ENCODE measurements at places on chromosomes 13 and 19.
A peak's percentile ranks its signal among the peaks of the same experiment; 100 is the strongest.

- no peak for DNase-seq
Observed at GRCh38 chr19:48170817-48171347, 402 bp downstream of the ZSWIM9 start.

GRCh38 chr19:35959968-35960320 lies 23.8 kb downstream of the LRFN3 start:
- DNase-seq, result no peak

DNA sequence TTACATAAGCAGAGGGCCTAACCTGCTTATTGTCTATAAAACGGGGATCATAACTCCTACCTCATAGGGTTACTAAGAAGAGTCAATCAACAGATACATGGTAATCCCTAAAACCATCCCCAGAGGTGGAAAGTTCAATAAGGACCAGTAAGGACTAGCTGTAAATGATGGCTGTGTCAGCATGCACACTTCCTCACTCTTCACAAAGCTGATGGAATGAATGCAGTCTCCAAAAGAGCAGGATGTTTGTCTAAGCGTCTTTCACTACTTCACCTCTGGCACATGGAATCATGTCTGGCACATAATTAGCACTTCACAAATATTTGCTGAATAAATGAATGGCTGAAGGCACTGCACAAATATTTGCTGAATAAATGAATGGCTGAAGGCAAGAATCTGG lies 134.2 kb downstream of the MIPEP start:
- no peak for DNase-seq

DNA sequence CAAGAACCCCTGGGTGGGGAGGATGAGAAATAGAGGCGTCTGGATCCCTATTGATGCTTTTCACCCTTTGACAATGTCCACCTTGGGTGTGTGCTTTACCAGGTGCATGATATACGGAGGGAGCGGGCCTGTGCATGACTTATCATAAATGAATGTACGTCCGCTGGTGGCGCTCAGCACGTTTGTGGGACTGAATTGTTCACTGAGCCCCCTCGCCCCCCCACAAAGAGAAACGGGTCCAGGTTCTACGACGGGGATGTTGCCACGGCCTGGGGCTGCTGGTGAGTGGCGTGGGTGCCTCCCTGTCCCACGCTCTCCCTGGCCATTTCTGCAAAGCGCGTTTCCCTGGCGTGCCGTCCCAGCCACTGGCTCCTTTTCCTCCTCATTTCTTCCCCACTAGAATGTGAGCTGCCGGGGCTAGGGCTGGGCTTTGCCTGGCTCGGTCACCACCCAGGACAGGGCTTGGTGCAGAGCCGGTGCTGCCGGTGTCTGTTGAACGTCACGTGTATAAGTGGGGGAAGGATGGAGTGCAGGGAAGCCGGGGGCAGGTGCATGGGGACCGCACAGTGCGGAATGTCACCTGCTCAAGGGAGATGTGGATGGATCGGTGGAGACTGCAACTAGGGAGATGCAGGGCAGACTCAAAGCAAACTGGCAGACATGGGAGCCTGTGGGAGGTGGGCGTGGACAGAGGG lies 21.6 kb downstream of the LRRC4B start:
- DNase-seq, result no peak

DNA sequence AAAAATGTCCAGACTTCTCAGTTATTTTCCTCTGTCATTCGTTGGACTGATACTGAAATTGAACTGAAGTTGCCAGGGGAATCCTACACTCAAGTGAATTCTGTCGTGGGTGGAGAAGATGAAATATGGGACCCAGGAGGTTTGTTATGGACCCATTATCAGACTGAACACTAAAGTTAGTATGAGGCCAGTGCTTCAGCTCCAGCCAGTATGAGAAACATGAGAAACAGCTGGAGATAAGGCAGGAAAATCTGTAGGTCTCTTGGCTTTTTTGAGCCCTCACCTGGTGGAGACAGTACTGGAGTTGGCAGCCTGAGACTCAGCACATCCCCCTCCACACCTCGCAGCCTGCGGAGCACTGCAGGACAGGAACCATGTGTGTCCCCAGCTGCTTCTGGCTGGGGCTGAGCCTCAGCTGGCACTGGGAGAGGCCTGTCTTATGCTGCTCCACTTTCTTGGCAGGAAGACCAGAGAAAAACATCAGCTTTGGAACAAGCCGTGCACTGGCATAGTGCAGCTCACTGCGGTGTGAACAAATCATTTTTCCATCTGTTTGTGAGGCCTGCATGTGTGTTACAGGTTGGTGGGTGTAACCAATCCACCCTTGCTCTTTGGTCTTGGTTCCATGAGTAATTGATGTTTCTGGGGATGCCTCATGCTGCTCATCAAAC lies 641.0 kb downstream of the FGF9 start:
- DNase-seq, result no peak

DNA sequence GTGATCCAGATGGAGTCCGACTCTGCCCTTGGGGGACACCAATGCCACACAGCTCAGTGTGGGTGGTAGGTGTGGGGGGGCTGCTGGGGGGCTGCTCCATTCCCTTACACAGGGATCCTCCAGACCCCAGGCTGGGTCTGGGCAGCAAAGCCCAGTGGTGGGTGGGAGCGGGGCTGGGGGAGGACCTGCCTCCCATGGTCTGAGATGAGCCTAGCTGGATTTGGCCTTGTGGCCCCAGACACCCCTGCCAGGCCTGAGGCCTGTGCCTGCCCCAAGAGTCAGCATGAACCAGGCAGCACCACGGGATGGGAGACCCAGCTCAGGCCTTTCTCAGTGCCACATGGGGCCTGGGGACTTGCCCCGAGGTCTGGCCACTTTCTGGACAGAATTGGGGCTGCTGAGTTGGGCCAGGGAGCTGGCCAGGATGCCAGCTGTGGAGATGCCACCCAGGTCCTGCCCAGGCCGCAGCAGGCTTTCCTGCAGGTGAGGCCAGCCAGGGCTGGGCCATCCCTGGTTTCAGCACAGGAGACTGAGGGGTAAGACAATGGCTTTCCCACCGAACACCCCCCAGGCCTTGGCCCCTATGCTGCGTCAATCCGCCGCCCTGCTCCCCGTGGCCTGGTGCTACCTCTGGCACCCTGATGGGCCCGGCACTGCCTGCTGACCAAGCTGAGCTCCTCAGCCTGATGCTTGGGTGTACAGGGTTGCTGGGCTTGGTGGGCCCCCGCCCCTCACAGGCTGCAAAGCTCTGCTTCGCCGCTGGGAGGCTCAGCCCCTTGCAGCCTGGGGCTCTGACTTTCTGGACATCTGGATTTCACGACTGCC lies 24.2 kb downstream of the CEBPG start:
- no peak for DNase-seq

DNA sequence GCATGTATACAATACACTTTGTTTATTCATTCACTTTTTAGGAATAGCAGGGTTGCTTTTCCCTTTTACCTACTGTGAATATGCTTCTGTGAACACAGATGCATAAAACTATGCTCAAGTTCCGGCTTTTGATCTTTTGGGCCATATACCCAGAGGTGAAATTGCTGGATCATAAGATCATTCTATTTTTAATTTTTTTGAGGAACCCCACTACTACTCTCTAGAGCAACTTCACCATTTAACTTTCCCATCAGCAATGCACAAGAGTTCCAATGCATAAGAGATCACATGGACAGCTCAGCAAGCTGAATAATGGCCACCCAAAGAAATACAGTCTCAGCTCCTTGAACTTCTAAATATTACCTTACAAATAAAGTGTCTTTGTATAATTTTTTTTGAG lies 17.0 kb upstream of the SIGLEC10 start:
- no peak for DNase-seq

- DNase-seq, result no peak
Observed at GRCh38 chr13:106362707-106363106, 172.8 kb downstream of the EFNB2 start.

DNA sequence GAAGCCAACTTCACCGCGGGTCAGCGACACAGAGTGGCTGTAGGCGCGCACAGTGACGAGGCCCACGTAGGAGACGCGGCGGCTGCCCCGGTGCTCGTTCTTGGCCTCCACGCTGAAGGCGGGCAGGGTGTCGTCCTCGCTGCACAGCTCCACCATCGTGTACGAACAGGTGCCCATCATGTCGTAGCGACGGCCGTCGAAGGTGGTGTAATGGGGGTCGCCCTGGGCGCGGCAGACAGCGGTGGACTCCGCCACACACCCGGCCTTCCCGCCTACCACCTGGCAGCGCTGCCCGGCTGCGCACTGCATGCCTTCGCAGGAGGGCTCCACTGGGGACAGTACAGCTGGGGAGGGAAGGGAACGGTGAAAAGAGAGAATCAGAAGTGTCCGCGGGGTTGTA lies 10.0 kb downstream of the FCGBP start:
- DNase-seq, result no peak

- DNase-seq, result no peak
Observed at GRCh38 chr13:79740991-79741390, 260.0 kb downstream of the NDFIP2 start.

GRCh38 chr19:5075597-5075996 lies 106.7 kb downstream of the KDM4B start:
- no peak for DNase-seq

DNA sequence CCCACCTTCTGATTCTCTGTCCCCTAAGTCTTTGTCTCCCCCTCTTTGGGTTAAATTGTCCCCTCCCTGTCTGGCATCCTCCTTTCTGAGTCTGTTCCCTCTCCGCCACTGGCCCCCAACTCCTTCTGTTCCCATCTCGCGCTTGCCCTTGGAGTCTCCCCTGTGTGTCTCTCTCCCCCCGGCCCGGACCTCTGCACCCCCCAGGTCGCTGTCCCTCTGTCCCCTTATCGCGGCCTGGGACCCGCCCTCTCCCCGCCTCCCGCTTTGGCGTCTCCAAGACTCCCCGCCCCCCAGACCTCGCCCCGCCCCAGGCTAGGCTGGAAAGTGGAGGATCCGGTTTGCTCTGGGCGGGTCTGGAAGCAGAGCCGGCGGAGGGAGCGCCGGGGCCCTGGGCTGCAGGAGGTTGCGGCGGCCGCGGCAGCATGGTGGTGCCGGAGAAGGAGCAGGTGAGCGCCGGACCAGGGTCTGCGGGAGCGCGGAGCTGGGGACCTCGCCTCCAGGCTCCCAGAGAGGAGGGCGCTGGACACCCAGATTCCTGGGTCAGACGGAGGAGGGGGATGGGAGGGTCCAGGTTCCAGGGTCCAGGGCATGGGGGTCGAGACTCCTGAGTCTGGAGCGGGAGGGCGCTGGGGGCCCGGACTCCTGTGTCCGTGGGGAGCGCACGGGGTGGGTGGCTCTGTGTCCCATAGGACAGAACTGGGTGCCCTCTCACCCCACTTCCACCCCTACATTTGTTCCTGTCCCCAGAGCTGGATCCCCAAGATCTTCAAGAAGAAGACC lies at the start of gene TRPM4:
TRPM4 (plus strand) TSS at position 348 of the 780 bp plus-strand sequence; CDS start at position 423, 75 bp downstream.
- DNase-seq, result peak; percentile 96

- DNase-seq, result no peak
Observed at GRCh38 chr13:66378894-66379293, 851.2 kb downstream of the PCDH9 start.

GRCh38 chr19:45716359-45717130 lies 14.2 kb downstream of the FBXO46 start:
- DNase-seq, result no peak

DNA sequence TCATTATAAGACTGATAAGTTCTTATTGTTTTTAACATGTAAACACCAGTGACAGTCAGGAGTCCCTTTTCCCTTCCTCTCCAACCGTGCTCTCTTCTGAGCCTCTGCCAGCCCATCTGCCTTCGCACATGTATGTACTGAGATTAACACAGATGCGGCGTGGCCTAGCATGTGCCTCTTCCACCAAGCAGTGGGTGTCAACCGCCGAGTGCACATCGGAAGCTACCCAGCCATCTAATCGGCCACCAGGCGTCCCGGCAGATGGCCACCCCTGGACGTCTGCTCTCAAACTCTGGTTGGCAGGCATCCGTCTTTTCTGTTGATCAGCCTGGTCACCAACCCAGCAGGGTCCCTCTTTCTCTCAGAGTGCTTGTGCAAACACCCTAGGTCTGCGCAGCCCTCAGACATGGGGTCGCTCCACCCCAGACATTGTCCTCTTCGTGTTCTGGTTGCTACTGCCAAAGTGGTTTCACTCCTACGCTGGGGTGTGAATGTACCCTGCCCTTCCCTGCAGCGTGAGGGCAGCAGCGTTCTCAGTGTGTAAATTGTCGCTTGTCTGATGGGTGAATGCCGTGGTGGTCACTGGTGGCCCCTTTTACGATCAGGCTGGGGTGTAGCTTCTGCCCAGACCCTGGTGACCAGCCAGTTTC lies 57.7 kb upstream of the LDLR start:
- no peak for DNase-seq

DNA sequence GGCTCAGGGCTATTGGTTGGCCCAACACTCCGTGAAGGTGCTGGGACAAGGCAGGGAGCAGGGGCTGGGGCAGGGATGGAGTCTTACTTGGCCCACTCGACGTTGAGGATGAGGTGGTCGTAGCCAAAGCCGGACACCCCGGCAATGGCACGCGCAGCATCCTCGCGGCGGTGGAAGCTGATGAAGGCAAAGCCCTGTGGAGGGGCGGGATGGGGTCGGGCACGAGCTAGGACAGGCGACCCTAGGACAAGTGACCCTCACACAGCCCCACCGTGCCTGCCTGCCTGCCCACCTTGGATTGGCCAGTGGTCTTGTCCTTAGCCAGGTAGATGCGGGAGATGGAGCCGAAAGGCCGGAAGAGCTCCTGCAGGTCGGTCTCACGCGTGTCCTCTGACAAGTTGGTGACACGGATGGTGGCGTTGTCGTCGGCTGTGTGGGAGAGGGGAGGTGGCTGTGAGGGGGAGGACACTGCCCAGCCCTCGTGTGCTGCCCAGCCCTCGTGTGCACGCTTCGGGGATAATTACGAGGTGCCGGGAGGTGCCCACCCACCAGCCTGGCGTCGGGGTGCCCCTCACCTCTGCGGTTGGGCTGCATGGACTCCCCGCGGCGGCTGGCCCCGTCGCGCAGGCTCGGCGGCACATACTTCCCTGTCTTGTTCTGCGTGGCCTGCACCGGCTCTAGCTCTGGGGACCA lies 4.0 kb downstream of the P2RY11 start:
- DNase-seq, result no peak

GRCh38 chr13:100536643-100537180 lies 51.9 kb downstream of the GGACT start:
- DNase-seq, result peak; percentile 46

DNA sequence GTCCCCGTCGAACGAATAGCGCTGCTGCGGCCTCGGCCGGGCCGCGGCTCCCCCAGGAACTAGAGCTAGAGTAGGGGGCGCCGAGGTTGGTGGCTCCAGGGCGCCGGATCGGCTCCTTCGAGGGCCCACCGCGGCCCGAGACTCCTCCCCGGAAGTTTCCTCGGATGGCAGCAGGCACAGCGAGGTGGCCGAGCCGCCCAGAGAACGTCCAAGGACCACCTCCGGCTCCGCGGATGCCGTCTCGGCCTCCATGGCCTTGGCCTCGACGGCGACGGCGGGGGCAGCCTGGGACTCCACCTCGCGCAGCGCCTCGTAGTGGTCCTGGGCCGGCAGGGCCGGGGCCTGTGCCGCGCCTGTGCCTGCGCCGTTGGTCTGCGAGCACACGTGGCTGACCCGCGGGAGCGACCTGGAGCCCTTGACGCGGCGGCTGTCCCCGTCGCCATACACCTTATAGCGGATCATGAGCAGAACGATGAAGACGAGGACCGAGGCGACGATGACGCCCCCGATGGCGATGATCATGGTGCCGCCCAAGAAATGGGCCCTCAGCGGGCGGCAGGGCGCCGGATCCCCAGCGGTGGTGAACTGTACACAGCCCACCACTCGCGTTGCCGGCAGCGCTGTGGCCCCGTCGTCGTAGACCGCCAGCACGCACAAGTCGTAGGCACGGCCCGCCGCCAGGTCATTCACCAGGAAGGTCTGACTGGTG lies 11.8 kb downstream of the IFNL1 start:
- no peak for DNase-seq

- no peak for DNase-seq
Observed at GRCh38 chr13:94950303-94950702, 238.0 kb upstream of the SOX21 start.

- no peak for DNase-seq
Observed at GRCh38 chr13:50361282-50361681, 346.0 kb downstream of the KCNRG start.

Measured in Peyer's patch (tissue), 4 donors.